Pancreas (tissue), 10 donors: ENCODE measurements at places on chromosomes 16 and 17. TPM values are rescaled to one million over a fixed set of nuclear protein-coding genes. Genes with fewer than 3 reads are reported as not detected.

DNA sequence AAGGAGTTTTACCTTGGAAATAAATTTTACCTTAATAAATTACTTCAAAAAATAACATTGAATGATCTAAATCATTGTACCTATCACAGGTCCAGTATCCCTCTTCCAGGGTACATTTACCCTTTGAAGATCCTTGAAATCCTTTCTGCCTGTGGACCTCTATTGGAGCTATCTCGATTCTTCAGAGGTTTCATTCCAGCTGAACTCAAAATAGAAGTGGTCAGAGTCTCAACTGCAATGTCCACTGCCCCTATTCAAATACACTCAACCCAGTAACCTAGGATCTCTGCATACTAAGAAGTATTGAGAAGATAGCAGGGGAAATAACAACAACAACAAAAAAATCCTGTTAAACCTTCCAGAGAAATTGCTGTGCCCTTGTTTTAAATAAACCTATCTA lies 9.3 kb downstream of the ABCA5 start:
- DNase-seq = no peak

DNA sequence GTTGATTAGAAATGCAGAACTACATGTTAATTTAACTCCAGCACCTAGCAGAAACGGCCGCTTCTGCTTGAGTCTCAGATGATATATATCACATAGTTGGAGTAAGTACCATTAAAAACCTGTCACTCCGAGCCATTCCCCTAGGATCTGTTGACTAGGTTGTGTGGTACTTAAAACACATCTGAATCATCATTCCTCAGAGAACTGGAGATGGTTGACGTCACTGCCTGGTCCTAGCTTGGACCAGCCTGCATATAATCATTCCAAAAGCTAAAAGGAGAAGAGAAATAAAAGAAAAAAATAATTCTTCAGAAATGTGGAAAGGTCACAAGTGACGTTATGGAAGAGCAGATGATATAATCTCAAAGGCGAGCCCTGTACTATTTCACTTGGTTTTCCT lies 31.3 kb upstream of the RASL10B start:
- no peak for DNase-seq

DNA sequence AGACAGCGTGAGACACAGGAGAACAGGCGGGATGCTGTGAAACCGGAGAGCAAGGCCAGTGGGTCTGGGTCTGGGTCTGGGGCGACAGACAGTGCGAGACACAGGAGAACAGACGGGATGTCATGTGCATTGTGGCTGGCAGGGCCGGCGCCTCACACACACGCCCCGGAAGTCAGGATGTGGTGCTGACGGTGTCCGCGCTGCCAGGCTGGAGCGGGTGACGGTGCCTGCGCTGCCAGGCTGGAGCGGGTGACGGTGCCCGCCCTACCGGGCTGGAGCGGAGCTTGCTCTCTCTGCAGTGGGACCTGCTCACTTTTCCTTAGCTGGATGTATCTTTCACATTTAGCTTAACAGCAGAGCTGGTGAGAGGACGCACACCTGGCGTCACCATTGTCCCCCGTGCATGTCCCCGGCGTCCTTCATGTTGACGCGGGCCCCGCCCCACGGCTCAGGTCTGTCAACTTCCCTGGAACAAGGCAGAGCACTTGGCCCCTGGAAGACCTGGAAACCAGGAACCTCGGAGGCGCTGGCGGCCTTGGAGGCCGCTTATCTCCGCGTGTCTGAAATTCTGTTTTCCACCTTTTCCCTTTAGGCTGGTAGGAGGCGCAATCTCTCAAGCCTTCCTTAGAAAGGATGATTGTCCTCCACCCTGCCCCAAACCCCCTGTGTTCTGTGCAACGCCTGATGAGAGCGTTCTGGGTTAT lies 43.0 kb upstream of the ZNF750 start:
- peak; percentile 90 for DNase-seq

DNA sequence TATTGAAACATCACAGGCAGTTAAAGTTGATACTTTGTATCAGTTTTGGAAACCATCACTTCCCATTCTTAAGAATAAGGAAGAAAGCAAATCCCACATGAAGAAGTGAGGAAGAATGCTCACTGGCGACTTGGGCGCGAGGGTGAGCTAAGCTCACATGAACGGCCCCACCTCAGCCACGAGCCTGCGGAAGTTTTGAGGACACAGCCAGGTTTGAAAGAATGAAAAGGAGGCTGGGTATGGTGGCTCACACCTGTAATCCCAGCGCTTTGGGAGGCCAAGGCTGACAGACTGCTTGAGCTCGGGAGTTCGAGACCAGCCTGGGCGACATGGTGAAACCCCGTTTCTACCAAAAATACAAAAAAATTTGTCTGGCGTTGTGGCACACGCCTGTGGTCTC lies 110.3 kb upstream of the CHMP6 start:
- DNase-seq = peak; percentile 33

Gene LGALS9B
- not detected for total RNA-seq

Gene IFI35
- 19.9 TPM for total RNA-seq

- DNase-seq = no peak
These were observed 66.0 kb downstream of the RAP1GAP2 start for GRCh38 chr17:2862197-2862596.

Gene PSME3IP1
- 27.9 TPM for total RNA-seq

GRCh38 chr17:38660097-38661025 lies 14.4 kb downstream of the EPOP start:
- no peak for DNase-seq

DNA sequence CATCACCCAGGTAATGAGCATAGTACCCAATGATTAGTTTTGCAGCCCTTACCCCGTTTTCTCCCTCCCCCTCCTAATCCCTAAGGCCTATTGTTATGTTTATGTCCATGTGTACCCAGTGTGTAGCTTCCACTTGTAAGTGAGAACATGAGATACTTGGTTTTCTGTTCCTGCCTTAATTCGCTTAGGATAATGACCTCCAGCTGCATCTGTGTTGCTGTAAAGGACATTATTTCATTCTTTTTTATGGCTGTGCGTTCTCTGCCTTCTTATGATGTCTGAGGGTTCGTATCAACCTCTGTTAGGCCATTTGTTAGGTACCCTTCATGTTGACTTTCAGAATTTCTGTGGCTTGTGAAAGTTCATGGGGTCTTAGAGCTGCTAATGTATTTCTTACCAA lies 31.0 kb downstream of the CTCF start:
- no peak for DNase-seq
